NB4 (cell line): ENCODE measurements at places on chromosomes 7 and 10.

GRCh38 chr7:135741905-135742304, 6.7 kb downstream of the FAM180A start:
- no peak for DNase-seq

GRCh38 chr7:100510437-100511239, 26.9 kb downstream of the NYAP1 start:
- no peak for DNase-seq

DNA sequence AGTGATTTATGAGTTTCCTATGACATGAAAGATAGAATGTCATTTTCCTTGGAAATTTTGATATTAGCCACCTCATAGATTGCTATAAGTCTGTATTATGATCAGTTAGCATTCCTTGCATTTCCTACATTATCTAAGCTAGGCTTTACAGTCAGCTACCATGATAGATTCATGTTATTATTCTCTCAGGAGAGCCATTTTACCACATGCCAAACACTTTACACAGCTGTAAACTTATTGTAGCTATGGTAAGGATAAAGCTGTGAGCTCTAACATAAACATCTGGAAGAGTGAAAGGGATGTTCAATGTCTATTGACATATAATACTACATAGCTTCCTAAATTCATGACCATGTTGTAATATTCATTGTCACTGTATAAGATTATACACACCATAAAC, 608.0 kb downstream of the PHTF2 start:
- DNase-seq: no peak

DNA sequence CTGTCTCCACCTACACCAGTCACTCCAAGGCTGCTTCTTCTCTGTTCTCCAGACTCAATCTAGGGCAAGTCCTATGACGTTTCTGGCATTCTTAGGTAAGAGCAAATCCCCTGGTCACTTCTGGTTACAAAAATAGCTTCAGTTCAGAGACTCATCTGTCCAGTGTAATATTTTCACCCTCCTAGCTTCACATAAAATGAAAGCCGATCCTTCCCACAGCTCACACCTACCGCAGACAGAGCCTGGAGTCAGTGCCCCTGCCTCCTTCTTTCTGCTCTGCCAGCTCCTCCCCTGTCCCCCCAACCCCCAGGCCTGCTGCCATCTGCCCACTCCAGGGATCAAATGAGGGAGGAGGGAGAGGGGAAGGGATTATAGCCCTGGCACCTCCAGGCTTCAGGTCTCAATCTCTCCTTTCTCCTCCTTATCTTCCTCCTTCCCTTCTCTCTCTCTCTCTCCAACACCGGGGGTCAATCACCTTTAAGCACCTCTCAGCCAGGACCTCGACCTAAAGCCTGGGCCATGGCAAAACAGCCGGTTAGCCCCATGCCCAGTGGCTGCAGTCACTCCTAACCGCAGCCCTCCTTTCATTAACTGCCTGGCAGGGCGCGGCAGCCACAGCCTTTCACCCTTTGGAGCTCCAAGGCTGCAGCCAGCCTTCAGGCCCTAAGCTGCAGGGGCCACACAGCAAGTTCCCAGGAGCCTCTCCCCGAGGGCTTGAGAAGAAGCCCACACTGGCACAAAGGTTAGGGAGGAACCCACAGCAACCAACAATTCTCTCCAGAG, 292.6 kb upstream of the MGMT start:
- no peak for DNase-seq

DNA sequence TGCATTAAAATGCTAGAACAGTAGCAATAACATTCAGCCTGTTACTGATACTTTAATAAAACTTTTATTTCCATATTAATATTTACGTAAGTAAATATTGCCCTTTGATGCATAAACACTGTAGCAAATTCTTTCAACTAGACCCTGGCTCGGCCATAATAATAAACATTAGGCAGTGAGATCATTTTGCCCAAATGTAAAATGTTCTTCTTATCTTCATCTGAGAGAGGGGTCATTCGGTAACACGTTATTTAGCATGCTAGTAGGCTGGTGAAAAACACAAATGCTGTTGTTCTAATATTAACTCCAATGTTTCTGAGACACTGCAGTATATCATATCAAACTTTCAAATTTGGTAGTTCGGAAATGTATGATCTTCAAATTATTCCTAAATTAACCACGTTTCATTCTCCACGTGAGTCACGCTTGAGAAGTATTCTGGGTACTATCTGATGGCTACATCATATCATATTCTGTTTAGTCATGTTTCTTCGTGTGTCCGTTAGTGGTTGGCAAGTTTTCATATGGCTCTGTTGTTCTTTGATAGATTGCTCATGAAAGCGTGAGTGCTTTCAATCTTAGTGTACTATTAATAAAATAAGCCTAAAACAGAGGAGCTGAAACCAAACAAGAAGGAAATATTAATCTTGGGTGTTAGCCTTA, 145.8 kb downstream of the NSUN6 start:
- no peak for DNase-seq

- no peak for DNase-seq
These were observed 90.7 kb downstream of the CELF2 start for GRCh38 chr10:11108356-11108755.

GRCh38 chr10:103692952-103693811, 162.2 kb downstream of the SH3PXD2A start:
- DNase-seq: peak; percentile 54

GRCh38 chr7:144391823-144392255, 11.7 kb downstream of the NOBOX start:
- peak; percentile 62 for DNase-seq

GRCh38 chr7:100126239-100126930, 382 bp upstream of the MBLAC1 start:
- DNase-seq: no peak

DNA sequence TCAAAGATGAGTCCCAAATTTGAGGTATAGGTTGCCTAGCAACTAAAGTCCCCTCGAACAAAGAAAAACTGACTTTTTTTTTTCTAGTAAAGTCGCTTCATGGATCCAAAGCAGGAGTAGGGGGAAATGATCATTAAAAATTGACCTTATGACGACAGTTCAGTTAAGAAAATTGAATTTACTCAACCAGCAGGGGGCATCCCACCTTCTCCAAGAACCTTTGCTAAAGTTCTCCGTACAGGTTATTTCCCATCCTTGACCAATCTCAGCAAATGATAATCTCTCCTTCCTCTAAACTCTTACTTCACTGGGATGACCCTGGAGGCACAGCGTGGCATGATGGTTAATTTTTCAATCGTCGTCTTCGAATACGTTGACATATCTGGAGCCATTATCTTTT, 228.3 kb downstream of the CALN1 start:
- peak; percentile 57 for DNase-seq

DNA sequence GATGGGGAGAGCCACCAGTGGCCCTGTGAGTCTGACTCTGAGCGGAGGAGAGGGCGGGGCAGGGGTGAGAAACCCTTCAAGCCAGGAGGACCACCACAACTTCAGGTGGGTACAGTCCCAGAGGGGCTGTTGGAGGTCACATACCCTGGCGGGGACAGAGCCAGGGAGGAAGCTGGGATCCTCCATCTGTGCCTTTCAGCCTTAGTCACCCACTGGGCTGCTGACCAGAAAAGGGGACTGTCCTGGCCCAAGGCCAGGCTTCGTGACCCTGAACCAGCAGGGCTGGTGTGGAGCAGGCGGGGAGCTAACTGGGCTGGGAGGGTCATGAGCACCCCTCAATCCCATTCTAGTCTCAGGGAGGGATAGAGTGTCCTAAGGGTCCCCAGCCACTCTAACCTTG, 1.5 kb upstream of the CALHM3 start:
- DNase-seq: no peak

DNA sequence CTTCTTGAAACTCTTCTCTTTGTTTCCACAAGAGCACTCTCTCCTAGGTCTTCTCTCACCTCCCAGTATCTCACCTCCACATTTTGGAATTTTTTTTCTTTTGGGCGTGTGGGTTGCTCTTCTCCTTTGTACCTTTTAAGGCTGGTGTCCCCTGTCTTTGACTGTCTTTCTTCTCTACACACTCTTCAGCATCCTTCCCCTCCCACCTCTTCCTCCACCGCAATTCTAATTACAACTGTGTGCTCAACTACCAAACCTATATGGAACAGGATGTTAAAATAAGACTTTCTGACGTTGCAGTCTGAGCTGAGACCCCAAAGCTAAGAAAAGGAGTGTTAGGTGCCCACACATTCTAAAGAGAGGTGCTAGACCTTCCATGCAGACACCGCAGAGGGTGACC, 14.0 kb upstream of the ADRB1 start:
- DNase-seq: no peak

DNA sequence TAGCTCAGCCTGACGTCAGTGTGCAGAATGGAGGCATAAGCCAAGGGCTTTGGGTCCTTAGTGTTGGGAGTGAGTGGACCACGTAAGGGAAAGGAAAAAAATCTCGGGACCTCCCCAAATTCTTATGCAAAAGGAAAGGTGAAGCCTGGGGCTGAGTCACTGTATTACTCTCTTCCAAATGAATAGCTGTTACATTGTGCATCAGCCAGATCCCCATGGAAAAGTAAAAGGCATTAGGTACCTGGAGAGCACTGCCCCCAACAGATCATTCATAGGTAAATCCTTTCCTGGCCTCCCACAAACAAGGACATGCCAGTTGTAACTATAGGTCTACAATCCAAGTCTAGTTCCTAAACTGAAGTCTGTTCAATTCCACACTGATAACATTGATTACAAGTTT, 170.5 kb downstream of the C1GALT1 start:
- DNase-seq: no peak

GRCh38 chr7:157493017-157493416, 156.2 kb downstream of the DNAJB6 start:
- DNase-seq: no peak

- DNase-seq: no peak
These were observed 119.6 kb downstream of the ITIH5 start for GRCh38 chr10:7547206-7547605.

- no peak for DNase-seq
These were observed 58.4 kb downstream of the DNAJB6 start for GRCh38 chr7:157395206-157395605.

- no peak for DNase-seq
These were observed 20.6 kb upstream of the WASL start for GRCh38 chr7:123769371-123769770.

DNA sequence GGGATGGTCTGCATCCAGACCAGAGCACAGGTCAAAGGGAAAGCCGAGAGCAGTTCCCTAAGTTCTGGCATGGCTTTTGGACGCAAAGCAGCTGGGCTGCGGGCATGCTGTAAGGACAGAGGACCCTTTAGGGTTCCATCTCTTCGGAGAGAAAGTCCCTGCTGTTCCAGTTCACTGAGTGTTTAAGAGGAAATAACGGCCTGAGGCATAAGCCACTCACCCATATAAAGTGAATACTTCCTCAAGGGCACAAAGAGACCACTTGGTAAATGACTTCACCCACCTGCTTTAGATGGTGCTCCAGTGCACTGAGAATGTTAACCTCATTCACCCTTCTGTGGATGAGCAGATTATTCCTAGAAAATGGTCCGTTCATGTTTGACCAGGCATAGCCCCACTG, 586.7 kb upstream of the GALNT17 start:
- no peak for DNase-seq

DNA sequence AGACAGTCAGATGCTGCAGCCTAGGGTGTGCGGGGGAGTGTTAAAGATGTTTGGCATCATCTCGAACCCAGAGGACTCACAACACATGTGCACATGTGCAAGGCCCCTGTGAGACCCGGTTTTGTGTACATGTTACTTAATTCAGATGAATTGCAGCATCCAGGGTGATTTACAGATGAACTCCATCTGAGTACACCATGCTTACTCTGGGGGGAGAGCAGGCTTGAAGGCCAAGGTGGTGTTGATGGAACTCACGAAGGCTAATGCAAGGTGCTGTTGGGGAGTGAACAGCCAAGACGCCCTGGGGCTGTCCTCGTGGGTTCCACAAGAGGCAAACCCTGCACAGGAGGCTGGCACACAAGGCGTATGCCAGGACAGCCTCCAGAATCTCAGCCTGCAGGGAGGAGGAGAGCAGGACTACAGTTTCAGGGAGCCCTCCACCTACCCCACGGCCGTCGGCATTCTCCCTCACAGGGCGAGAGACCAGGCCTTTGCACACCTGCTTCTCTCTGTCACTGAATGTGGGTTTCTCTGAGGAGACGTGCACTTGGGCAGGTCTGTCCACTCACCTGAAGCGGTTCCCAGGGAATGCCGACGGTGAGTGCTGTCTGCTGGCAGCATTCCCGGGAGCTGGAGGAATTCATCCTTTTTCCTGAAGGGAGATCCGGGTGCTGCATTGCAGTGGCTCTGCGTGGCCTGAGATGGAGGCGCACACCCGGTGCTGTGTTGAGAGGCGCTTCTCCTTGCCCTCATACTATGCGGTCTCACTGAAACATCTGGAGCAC, 178.5 kb upstream of the RNF32 start:
- DNase-seq: no peak

DNA sequence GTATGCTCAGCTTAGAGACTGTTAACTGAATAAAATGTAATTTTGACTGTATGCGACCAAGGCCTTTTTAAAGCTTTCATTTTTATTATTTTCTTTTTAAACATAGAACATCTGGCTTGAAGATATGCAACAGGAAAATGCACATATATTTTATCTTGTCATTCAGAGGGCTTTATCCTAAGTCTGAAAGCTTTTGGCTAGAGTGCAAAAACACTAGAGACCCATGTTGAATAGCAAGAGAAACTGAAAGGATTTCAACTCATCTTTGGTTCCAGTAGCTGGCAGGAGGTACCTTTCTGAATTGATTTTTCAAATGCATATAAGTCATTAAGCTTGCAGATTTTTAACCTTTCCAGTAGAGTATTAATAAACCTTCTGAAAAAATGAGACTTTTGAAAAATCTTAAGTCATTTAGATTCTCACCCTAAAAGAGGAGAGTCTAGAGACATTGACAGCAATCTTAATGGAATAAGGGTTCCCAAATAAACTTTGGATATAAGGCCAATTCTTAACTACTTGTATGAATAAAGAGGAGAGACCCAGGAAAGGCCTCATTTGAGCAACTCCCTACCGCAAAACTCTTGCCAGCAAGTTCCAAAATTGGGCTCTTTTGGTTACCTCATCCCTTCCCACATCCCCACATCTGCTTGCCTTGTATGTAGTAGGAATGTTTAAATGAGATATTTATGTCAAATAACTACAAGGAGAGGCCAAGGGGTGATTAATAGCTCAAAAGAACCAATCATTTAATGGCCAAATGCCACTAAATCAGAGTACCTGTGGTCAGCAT, 454.4 kb downstream of the HTR7 start:
- no peak for DNase-seq

DNA sequence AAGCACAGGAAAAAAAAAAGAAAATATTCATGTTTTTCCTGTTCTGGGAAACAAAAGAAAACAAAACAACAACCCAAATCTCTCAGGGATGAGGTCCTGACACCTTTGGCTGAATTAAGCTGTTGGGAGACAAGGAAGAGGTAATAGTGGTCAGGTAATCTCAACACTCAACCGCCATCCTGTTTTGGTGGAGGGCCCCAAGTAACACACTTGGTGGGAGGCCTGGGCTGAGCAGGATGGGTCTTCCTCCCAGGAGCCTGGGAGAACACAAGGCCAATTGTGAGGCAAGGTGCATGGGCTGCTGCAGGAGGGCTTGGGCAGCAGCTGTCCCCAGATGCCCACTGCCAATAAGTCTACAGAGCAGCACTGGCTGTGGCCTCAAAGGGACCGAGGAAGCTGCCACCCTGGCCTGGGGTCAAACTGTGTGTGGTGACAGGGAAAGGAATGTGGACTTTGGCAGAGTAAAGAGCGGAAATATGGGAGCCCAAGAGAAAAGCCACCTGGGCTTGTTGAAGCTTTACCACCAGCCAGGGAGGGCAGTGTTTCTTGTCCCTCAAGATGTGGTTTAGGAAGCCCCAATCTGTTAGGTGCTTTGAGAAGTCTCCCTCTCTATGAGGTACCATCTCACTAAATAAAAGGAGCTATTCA, 93.5 kb upstream of the SLC25A13 start:
- DNase-seq: no peak
